NCI-H2029 treated with DMSO at 0.1 percent for 48 hours (cell line): ENCODE measurements at places on chromosomes 3 and 15.
A peak's percentile ranks its signal among the peaks of the same experiment; 100 is the strongest.

DNA sequence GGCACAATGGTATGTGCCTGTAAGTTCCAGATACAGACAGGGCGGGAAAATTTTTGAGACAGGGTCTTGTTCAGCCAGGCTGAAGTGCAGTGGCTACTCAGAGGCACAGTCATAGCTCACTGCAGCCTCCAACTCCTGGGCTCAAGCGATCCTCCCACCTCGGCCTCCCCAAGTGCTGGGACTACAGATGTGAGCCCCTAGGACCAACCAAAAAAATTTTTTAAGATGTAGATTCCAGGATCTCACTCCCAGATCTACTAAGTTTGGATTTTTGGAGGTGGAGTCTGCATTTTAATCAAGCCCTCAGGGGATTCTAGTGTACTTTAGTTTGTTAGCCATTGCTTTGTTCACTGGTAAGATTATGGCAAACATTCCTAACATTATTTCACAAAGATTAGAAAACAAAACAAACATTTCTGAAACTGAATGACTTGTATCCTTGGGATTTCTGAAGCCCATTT is 2.7 kb downstream of the LIPH start:
- DNase-seq, result no peak

GRCh38 chr3:79632842-79633241 is 135.0 kb downstream of the ROBO1 start:
- DNase-seq, result no peak

DNA sequence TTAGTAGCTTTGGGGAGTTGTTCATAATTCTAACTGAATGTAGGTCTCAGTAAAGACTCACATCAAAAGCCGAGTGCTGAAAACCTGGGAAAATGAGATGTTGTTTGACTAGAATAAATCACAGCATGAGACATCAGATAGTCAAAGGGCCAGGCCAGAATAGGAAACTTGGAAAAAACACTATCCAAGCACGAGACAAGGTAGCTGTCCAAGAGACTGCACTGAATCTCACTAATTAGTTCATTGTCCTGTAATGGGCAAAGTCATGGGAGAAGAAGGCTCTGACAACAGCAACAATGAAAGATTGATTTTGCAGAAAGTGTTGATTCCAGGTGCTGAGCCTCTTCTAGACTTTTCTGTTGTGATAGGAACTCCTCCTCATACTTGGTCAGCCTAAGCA is 314.2 kb downstream of the ROBO1 start:
- no peak for DNase-seq

DNA sequence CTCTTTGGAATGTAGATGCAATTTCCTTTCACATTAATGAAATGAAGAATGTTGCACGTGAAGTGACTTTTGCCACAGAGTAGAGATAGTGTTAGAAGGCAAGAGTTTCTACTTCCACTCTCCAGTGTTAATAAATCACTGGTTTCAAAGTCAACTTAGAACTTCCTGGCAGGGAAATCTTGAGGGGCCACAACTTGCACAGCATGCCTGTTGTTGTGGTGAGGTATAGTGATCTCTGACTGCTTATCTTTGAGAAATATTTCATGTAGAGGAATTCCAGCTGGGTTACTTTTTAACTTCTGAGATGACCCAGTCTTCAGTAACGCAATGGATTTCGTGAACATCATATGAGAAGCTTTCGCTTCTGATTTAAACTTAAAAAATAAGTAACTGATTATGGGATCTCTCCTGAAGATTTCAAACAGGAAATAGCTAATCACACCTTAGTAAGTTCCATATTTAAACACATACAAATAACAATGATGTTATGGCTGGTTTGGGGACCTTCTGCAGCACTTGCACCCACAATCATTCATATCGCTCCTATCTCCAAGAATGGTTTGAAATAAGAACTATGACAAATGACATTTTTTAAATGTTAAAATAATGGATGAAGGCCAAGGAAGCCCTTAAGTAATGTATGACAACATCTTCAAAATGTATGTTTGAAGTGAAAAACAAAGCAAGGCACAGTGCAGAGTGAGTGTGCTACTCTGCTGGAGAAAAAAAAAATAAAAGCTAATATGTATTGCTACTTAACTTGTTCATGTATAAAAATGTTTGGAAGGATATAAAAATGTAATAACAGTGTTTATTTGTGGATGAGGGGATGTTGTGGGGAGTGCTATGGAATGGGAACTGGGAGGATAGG is 726.5 kb upstream of the NECTIN3 start:
- no peak for DNase-seq

- DNase-seq, result peak; percentile 21
Measured at GRCh38 chr3:36540888-36541518, 160.7 kb downstream of the STAC start.

- no peak for DNase-seq
Measured at GRCh38 chr3:152717252-152717651, 117.7 kb upstream of the P2RY1 start.

- DNase-seq, result no peak
Measured at GRCh38 chr3:52742418-52743041, 28.2 kb downstream of the NEK4 start.

- no peak for DNase-seq
Measured at GRCh38 chr3:180403156-180403555, 198.8 kb upstream of the TTC14 start.

DNA sequence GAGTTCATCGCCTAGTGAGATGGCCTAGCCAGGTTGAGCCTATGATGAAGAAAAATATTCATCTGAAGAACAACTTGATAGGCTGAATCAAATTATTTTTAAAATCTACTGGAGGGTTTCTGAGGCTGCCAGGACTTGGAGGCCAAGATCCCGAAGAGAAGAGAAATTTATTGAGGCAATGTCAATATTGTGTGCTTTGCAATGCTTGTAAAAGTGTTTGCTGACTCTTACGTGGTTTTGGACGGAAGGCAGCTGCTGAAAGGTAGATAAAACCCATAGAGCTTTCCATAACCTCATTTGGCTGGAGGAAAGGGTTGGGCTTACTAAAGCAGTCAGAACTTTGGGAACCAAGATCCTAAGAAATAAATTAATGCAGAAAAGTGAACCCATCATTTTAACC is 361.0 kb upstream of the IL12A start:
- DNase-seq, result no peak

DNA sequence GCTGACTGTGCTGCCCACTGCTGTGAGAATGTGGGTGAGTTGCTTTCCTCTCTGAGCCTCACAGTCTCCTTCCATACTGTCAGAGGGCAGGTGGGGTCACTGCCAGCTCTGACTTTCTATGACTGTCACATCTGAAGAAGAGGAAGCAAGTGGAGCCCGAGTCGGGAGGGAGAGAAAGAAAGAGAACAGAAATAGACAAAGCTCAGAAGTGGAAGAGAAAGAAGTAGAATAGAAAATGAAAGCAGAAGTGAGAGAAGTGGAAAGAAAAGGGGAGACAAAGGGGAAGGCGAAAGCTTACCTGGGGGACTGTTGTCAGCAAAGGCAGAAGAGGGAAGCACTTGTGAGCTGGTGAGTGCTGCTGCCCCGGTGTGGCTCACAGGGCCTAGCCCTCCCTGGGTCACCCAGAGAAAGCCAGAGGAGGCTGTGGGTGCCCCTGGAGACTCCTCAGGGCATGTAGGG is 57.9 kb downstream of the EPHB1 start:
- DNase-seq, result no peak

- no peak for DNase-seq
Measured at GRCh38 chr15:56948764-56949101, 30.3 kb downstream of the TCF12 start.

DNA sequence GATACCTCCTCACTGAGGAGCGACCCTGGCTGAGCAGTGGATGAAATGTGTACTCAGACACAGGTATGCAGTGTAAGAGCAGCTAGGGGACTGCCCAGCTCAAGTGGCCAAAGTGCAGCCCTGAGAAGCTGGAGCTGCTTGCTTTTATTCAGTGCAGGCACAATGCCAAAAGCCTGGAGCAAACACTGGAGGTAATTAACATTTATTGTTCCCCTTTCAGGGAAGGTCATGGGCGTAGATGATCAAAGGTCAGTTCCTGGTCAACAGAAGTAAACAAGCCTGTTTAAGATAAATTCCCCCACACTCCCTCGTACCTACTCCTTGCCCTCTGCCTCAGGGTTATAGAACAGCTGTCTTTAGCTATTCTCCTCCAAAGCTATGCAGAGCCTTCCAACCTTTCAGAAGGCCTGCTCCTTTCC is 17.5 kb downstream of the PLA2G4F start:
- DNase-seq, result no peak

DNA sequence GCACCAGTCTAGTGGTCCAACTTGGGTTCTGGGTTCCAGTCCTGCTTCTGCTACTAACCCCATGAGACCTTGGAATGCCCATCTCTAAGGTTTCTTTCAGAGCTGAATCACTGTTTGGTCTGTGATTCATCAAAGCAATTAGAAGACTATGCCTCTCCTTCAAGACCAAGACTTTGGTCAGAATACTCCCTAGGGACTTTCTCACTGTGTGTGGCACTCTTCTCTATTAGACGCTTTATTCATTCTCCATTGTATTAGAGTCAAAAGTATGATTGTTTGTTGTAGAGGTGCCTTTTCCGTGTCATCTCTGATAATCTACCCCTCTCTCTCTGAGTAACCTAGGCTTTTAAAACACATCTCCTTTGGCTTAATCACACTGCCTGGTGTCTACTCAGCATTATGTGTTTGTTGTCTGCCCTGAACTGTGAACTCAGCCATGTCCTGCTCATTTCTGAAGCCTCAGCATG is 90.5 kb downstream of the LPP start:
- DNase-seq, result no peak

- DNase-seq, result peak; percentile 21
Measured at GRCh38 chr3:53938645-53939044, 47.0 kb upstream of the SELENOK start.

GRCh38 chr3:71133865-71134264 is 449.7 kb downstream of the FOXP1 start:
- DNase-seq, result no peak

GRCh38 chr3:66499881-66500575 is 794 bp downstream of the LRIG1 start:
- no peak for DNase-seq

- DNase-seq, result no peak
Measured at GRCh38 chr3:47482366-47482765, 6.6 kb upstream of the SCAP start.

GRCh38 chr15:79640206-79640605 is 208.1 kb downstream of the MINAR1 start:
- no peak for DNase-seq

DNA sequence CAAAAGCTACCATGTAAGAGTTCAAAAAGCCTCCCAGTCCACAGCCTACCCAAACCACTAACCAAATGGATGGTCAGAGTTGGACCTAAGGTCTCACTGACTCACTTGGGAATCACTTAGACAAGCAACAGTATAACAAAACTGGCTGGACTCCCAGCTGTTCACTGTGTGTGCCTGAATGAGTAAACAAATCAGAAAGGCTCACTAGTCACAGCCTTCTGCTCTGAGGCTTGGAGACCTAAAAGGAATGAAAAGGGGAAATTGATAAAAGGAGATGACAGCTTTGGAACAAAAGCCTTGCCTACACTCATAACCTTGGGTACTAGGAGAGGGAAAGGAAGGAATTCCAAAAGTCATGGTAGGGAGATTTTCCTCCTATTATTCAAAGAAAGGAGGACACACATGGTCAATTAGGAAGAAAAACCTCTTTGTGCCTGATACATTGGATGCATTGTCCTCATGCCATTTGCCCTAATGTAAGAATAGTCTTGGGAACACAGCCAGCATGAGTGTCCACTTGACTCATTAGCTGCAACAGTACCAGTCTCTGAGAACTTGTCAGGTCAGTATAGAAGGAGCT is 92.3 kb downstream of the FRMD5 start:
- DNase-seq, result peak; percentile 5

GRCh38 chr15:35603301-35603700 is 57.3 kb upstream of the DPH6 start:
- no peak for DNase-seq

GRCh38 chr3:186592682-186593081 is 20.2 kb upstream of the AHSG start:
- DNase-seq, result no peak

DNA sequence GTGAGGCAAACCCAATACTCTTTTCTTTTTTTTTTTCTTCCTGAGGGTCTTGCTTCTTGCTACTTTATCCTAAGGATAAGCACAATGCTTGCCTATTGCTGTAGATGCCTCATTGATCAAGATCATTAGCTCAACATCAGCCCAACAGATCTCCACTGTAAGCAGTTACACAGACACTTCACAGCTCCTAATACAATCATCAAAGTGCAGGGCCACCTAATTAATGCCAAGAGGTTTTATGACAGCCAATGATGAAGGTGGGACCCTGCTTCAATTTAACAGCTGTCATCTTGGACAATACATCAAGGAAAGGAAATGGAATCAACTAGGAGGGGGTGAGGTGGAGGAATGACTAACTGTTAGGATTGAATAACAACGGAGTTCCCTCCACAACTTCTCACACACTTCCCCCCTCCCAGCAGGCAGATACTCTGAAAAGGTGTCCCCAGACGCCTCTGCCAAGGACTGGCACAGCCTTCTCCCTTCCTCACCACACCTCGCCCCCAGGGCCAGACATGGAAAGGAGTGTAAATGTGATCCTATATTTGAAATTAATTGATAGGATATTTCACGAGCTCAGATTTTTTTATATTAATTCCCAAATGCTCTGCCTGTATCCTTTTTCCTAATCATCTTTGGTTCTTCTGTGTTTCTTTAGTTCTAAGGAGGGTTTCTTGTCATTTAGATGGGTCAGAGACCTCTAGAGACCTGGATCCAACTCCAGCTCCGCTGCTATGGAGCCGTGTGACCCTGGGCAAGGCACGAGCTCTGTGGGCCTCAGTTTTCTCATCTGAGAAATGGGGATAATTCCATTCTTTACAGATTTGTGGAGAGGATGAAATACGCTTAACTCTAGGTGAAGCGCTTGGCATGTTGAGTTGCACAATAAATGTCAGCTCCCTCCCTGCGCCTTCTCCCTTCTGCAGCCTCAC is 1.2 kb downstream of the DCLK3 start:
- DNase-seq, result no peak

- no peak for DNase-seq
Measured at GRCh38 chr3:182005219-182005618, 293.5 kb downstream of the SOX2 start.

GRCh38 chr15:31457631-31458526 is 131.2 kb downstream of the KLF13 start:
- no peak for DNase-seq

GRCh38 chr15:66803182-66803729 is 101.2 kb downstream of the SMAD6 start:
- DNase-seq, result no peak

GRCh38 chr3:196639483-196640296 is at the start of gene NRROS:
Gene NRROS (plus strand): TSS chr3:196639694. CDS start chr3:196654540, 14,846 bp downstream.
- DNase-seq, result no peak

GRCh38 chr15:75834021-75834420 is 9.2 kb upstream of the UBE2Q2 start:
- no peak for DNase-seq

GRCh38 chr3:140580746-140581145 is 97.1 kb upstream of the TRIM42 start:
- DNase-seq, result no peak

GRCh38 chr15:99983886-99984286 is 250.6 kb upstream of the LYSMD4 start:
- no peak for DNase-seq
